Activated CD4-positive, alpha-beta T cell treated with anti-CD3 and anti-CD28 coated beads for 36 hours (primary cell): ENCODE measurements at places on chromosomes 12 and 14.

DNA sequence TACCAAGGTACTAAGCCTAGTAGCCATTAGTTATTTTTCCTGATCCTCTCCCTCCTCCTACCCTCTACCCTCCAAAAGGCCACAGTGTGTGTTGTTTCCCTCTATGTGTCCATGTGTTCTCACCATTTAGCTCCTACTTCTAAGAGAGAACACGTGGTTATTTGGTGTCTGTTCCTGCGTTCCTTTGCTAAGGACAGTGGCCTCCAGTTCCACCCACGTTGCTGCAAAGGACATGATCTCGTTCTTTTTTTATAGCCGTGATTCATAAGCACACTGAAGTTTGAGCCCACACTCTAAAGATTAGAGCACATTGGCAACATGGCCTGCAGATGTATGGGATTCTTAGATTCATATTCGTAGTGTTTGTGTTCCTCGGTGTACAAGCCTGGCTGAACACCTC, 8.1 kb upstream of the STX2 start:
- no peak for DNase-seq

DNA sequence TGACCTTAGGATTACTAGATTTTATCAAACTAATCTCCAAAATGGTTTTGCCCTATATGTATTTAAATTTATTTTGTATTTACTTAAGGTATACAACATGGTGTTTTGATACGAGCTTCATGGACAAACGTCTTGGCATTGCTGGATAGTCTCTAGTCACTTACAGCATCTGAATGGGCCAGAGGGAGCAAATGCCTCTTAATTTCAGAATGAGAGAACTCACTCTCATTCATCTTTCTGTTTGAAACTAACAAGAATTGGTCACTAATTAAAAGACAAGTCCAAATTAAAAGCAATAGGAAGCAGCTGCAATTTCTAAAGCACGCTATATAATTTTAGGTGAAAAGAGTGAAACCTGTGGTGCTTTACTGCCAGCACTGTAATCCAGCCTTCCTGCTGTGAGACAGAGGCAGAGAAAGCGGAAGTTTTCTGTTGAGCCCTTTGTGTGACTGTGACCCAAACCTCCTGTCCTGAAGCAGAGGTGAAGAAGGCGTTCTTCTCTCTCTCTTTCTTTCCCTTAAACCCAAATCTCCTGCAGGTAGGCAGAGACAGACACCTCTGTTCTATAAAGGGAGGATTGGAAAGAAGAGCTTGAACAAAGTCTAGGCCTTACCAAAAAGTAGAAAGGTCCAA, 184.6 kb upstream of the NAV3 start:
- DNase-seq, result no peak

- DNase-seq, result peak; percentile 25
These were observed at the start of gene CYP27B1 for GRCh38 chr12:57766464-57767304. Gene CYP27B1, minus strand, starts transcription at chr12:57767078. Its CDS starts 37 bp downstream, at chr12:57767041.

DNA sequence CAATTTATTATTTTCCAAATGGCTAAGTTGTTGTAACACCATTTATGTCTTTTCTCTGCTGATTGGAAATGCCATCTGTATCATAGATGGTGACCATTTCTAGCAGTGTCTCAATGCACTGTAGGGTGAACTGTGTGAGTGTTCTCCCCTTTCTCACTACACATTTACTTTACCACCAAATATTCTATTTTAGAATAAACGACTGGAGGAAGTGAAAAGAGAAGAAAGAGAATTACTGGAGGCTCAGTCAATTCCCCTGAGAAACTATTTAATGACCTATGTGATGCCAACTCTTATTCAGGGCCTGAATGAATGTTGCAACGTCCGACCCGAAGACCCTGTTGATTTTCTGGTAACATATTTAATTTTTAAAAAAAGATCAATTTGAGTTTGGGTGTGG, 15.5 kb upstream of the PAPOLA start:
- DNase-seq, result no peak

DNA sequence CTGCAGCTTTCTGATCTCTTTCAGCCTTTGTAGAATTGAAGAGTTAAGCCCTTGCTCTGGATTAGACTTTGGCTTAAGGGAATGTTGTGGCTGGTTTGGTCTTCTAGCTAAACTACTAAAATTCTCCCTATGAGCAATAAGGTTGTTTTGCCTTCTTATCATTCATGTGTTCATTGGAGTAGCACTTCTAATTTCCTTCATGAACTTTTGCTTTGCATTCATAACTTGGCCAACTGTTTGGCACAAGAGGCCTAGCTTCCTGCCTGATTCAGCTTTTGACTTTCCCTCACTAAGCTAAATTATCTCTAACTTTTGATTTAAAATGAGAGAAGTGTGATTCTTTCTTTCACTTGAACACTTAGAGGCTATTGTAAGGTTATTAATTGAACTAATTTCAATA, 384.3 kb downstream of the RAD51B start:
- DNase-seq, result no peak

DNA sequence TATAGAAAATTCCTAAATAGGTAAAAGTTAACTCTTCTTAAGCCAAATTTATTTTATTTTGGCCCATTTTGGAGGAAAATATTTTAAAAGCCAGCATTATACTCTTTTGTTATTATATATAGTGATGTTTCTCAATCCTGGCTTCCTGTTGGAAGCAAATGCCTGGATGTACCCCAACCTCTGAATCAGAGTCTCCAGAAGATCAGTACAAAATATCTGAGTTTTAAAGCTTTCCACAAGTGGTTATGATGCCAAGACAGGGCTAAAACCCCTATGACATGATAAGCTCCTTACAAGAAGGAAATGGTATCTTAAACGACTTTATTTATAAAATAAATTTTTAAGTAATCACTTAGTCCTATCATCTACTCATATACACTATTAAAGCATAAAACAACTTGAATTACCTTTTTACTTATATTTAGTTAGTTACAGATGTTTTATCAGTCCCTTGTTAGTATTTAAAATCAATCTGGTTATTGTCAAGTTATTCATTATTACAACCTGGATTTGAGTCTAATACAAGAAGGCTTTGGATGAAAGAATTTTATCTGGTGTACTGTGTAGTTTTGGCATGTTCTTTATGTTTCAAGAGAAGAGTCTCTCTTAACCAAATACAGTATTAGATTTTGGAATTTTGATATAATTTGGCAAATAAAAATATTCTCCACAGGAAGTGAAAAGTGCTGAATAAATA, 238.1 kb downstream of the SLC2A13 start:
- no peak for DNase-seq
